RCC 7860 (cell line): ENCODE measurements at places on chromosomes 13 and 19.

DNA sequence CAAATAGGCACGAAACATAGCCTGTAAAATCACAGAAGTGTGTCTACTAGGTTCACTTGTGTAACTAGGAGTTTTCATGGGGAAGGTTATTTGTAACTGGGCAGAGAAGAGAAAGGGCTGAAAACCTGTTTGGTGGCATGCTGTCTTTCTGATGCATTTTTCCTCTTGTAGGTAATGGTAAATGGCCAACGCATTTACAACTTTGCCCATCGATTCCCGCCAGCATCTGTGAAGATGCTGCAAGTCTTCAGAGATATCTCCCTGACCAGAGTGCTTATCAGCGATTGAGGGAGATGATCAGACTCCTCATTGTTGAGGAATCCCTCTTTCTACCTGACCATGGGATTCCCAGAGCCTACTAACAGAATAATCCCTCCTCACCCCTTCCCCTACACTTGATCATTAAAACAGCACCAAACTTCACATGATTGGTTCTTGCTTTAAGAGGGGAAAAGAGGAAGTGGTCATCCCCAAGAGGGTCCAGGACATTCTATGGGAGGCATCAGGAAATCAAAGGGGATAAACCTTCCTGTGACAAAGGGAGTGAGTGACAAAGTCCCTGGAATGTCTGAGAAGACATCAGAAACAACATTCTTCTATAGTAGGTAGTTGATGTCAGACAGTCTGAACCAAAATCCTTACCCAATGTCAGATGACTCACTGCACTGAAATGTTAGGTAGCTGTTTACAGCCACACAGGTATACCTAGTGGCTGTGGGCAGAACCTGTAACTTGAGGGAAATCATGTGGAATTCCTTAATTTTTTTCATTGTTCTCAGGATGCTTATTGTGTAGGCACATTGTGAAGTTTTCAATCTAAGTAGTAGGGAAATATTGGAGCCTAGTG lies 5.0 kb downstream of the LGALS14 start:
- no peak for DNase-seq

- no peak for DNase-seq
Observed at GRCh38 chr13:45875951-45876350, 24.4 kb upstream of the SIAH3 start.

GRCh38 chr19:13861392-13861713 lies 15.6 kb upstream of the NANOS3 start:
- DNase-seq = no peak

GRCh38 chr13:24264976-24265375 lies 44.4 kb upstream of the C1QTNF9 start:
- DNase-seq = no peak

- no peak for DNase-seq
Observed at GRCh38 chr13:29579094-29579493, 16.4 kb downstream of the SLC7A1 start.

- no peak for DNase-seq
Observed at GRCh38 chr19:8506402-8506957, 4.0 kb upstream of the PRAM1 start.

DNA sequence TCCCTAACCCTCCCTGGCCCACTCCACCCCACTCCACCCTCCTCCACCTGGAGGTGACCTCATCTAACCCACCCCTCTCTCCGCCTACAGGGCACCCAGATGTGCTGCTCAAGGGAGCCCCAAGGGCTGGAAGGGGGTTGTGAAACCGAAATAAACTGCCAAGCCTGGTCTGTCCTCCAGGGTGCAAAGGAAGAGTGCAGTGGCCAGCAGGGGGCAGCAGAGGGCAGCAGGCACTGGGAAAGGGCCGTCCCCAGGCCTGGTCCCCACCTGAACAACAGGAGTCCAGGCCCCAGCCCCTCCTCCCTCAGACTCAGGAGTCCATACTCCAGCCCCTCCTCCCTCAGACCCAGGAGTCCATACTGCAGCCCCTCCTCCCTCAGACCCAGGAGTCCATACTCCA lies 8.4 kb upstream of the BCAM start:
- peak; percentile 25 for DNase-seq

DNA sequence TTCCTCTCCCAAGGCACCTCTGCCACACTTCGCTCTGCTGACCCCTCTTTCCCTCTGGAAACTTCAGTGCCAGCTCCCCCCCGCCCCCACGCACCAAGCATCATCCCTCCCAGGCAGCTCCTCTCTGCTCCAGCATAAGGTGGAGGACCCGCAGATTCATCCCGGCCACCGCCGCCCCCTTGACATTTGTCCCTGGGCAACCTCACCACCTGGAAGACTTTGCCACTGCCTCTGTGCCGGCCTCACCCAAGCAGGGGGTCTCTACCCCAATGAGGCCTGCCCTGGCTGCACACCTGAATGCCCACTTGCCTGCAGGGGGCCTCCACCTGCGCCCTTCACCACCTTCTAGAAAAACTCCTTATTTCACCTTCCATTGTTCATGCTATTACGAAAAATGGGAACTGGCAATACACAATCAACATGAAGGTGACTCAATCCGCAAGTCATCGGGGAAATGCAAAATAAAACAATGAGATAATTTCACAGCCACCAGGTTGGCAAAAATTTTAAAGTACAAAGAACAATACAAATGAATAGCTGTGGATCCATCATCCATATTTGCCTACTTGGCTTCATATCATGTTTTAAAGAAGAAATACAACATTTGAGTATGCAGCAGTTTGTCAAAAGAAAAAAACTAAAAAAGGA lies 21.9 kb downstream of the CCNE1 start:
- DNase-seq = no peak

- no peak for DNase-seq
Observed at GRCh38 chr19:49080392-49080791, 4.9 kb upstream of the SNRNP70 start.

DNA sequence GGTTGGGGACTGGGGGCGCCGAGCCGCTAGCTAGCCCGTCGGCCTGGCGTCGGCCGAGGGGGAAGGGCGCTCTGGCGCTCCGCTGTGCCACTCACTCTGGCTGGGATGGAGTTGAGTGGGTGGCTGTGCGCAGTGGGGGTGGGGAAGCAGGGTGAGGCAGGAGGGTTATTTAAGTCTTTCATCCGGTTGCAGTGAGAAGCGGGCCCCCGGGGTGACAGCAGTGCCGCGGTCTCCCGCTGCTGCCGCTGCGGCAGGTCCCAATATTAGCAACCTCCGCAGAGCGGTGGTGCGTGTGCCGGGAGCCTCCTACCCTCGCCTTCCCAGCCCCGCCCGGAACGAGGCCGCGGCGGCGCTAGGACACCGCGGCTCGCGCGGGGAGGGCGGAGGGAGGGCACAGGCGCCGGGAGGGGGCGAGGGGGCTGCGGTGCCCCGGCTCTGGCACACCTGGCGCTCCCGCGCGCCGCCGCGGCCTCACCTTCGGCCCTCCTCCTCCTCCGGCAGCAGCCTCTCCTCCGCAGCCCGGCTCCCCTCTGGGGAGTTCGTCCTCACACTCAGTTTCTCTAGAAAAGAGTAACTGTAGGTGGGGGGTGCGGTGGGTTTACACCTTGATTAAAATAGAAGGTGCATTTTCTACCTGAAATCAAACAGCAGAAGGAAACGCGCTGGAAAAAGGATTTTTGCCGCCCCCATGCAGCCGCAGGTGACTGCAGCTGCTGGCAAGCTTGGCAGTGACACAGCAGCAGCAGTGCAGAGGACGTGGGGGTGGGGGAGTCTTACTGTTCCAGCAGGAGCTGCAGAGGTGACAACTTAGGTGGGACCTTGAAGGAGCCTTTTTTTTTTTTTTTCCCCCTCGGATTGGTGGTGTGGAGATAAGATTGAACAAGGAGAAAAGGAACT lies 4.5 kb downstream of the FGF9 start:
- DNase-seq = no peak

DNA sequence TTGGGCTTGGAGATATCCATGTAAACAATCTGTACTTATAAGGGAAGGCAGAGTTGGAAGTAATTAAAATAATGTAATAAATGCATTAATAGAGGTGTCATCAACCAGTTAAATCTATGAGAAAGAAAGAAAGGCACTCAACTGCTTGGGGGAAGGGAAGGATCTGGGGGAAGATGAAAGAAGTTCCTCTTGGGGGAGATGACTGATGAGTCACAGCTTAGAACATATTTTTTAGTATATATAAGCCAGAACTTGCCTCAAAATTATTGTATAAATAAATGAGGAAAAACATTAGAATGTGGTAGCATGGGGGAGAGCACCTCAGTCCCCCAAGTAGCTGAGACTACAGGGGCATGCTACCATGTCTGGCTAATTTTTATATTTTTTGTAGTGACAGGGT lies 205.8 kb downstream of the GGACT start:
- no peak for DNase-seq

DNA sequence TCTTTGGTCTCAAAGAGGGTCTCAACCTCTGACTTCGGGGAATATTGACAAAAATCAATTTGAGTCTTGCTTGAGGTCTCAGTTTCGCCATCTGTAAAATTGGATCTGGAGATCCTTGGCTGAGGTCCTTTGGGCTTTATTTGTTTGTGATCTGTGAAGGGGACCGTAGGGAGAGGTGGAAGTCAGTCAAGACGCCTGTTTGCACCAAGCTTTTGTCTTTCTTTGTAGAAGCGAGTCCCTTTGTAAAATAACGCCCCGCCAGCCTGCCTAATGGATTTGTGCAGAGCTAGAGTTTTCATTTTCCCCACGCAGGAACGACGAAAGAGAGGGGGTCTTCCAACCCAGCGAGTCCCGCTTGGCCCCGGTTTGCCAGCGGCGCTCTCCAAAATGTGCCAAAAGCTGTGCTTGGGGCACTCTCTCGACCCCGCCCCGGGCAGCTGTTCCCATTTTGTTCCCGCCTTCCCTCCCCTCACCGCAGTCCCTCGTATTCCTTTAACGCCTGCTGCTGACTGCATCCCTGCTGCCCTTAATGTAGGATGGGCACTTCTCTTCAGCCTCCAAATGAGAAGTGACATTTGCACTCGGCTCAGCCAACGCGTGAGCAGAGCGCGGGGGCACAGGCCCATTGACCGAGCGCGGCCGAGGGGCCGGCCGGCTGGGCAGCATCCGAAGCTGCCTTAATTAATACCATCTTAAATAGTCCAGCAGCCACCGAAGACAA lies 13.0 kb downstream of the ZIC5 start:
- no peak for DNase-seq

DNA sequence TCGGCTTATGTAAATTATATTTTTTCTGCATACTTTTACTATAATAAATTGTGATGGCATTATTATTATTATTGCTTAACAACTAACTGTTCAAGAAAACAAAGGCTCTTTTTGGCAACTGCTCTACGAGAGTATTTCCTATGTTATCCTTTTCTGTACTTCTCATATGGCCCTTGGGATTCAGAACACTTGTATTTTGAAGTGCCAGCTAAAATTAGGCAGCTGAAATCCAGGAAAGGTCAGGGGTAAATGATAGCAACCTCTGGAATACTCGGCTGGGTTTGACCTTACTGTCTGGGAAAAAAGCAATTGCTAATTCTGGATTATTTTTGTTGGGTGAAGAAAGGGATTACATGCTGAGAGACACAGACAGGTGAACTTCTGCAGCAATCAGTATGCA lies 23.9 kb downstream of the EDNRB start:
- no peak for DNase-seq

DNA sequence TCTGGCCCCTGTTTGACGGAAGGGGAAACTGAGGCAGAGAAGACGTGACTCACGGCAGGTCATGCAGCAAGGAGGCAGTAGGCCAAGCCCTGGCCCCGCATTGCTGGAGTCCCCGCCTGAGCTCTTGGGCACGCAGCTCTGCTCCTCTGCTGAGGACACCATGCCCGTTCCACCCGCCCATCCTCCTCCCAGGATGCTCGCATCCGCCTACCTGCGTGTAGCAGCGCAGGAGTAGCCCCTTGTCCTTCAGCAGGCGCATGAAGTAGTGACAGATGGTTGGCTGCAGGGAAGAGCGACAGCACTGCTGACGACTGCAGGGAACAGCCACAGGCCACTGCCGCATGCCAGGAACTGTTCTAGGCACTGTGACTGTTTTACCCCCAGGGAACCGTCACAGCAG lies 10.5 kb downstream of the SIRT2 start:
- DNase-seq = no peak

DNA sequence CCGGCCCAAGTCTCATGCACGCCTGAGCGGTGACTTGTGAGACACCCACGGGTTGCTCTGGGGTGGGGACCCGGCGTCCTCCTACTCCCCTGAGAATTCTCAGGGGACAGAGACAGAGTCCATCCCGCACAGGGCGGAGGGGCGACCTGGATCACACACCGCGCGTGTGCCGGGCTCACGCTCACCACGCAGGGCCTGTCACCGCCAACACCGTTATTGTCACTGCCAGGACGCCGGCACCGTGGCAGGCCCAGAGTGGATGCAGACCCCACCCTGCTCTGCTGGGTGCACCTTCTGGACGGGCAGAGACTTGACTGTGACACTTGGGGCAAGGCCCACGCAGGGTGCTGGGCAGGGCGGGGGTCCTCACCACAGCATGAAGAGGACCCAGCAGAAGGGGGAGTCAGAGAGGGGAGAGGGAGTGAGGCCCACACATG lies 16.2 kb downstream of the MOB3A start:
- DNase-seq = no peak

DNA sequence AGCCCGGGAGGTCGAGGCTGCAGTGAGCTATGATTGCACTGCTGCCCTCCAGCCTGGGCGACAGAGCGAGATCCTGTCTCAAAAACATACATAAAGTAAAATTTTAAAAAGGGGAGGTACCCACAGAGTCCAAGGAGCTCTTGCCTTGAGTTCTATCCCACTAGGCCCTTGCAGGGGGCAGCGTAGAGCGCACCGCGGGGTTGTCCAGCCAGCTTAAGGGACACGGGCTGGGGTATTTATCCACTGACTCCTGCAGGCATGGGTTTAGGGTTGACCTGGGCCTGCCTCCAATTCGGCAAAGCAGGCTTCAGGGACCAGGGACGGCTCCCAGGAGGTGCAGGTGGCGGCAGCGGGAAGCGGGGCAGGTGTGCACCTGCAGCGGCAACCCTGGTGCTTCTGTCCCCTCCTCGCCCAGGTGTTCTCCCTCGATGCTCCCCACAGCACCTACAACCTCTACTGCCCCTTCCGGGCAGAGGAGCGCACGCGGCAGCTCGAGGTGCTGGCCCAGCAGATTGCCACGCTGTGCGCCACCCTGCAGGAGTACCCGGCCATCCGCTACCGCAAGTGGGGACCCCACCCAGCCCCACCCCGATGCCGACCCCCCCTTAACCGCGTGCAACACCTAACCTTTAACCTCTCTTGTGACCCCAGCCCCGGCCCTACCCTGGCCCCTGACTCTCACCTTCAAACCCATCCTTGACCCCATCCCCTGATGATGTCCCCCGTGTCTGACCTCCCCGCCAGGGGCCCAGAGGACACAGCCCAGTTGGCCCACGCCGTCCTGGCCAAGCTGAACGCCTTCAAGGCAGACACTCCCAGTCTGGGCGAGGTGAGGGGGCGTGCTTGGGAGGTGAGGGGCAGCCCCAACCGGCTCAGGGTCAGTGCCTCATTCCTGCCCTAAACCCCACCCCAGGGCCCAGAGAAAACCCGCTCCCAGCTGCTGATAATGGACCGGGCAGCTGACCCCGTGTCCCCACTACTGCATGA lies 4.7 kb downstream of the STXBP2 start:
- DNase-seq = no peak

DNA sequence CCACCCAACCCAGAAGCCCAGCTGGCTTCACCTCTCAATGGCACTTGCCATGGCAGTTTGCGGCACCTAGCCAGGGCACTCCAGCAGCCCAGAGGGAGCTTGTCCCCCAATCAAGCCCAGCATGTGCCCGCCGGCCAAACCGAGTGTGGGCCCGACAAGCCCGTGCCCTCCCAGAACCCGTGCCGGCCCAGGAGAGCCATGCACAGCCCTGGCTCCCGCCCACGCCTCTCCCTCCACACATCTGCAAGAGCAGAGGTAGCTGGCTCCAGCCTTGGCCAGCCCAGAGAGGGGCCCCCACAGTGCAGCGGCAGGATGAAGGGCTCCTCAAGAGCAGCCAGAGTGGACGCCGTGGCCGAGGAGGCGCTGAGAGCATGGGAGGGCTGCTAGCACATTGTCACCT lies 2278.0 kb upstream of the PCDH20 start:
- no peak for DNase-seq

GRCh38 chr19:39296055-39296645 lies at the start of gene IFNL1:
IFNL1 (plus strand) TSS chr19:39296407; CDS start chr19:39296422, 15 bp downstream.
- no peak for DNase-seq
